Type B pancreatic cell (in vitro differentiated cells): ENCODE measurements at places on chromosomes 6 and 20. TPM values are rescaled to one million over a fixed set of nuclear protein-coding genes. Genes with fewer than 3 reads are reported as not detected.
A peak's percentile ranks its signal among the peaks of the same experiment; 100 is the strongest.

The LHFPL5 gene
- not detected in 2 replicates for total RNA-seq

DNA sequence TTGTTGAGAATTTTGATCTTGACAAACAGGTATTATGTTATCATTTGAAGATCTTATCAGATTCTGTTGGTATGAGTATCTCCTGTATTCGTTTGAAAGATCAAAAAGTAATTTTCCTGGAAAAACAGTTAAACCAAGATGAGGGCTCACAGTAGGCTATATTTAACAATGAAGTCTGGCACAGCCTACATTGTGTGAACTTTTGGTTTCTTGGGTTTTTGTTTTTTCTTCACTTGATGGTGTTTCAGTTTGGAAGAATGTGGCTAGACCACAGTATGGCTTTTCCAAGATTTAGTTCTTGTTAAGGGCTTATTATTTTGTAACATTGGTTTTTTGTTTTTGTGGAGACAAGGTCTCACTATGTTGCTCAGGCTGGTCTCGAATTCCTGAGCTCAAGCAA, 306.4 kb downstream of the CDKAL1 start:
- H3K4me1 ChIP-seq = no peaks in the 10 kb centered on the region
- no peak overlapping the region for H3K4me3 ChIP-seq
- H3K27ac ChIP-seq = no peak overlapping the region
- no peak for DNase-seq
- no peaks in the 10 kb centered on the region for H3K36me3 ChIP-seq
- no peaks in the 10 kb centered on the region for H3K27me3 ChIP-seq

DNA sequence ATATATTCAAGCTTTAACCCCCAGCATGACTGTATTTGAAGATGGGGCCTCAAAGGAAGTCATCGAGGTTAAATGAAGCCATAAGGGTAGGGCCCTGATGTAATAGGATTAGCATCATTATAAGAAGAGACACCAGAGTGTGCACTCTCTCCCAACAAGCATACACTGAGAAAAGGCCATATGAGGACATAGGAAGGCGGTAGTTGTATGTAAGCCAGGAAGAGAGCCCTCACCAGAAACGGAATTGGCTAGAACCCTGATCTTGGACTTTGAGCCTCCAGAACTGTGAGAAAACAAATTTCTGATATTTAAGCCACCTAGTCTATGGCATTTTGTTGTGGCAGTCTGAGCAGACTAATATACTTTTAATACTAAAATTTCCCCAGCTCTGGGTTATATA, 150.1 kb upstream of the STXBP5 start:
- H3K27ac ChIP-seq = no peak overlapping the region
- no peaks in the 10 kb centered on the region for H3K36me3 ChIP-seq
- no peak overlapping the region for H3K4me3 ChIP-seq
- H3K4me1 ChIP-seq = peaks cover 4% of the 10 kb centered on the region
- no peak for DNase-seq

DNA sequence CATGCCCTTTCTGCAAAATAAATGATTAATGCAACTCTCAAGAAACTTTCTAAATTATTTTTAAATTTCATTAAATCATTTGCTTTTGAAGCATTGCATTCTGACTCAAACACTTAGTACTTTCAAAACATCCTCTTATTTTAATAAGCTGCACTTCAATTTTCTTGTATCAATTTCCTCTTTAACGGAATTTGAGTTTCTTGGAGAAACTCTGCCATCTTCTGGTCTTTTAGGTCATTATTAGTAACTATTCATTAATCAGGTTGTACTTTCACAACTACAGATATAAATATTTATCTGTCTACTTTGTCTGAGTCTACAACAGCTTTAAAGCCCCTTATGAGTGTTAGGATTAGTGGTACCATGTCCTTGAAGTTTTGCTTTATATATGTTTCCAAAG, 30.2 kb downstream of the TMX4 start:
- no peaks in the 10 kb centered on the region for H3K27me3 ChIP-seq
- no peak overlapping the region for H3K4me3 ChIP-seq
- no peak for DNase-seq
- H3K27ac ChIP-seq = no peak overlapping the region

GRCh38 chr6:160750276-160750689, 48.2 kb downstream of the PLG start:
- H3K36me3 ChIP-seq = no peaks in the 10 kb centered on the region
- H3K4me3 ChIP-seq = no peak overlapping the region
- H3K27me3 ChIP-seq = no peaks in the 10 kb centered on the region
- DNase-seq = no peak

DNA sequence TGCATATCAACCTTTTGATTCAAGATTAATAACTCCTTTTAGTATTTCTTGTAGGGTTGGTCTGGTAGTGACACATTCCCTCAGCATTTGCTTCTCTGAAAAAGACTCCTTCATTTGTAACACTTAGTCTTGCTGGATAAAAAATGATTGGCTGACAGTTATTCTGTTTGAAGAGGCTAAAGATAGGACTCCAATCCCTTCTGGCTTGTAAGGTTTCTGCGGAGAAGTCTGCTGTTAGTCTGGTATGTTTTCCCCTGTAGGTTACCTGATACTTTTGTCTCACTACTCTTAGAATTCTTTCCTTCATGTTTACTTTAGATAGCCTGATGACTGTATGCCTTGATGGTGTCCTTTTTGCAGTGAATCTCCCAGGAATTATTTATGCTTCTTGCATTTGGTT, 96.0 kb downstream of the CARMIL1 start:
- no peak for DNase-seq
- H3K27me3 ChIP-seq = no peaks in the 10 kb centered on the region
- no peak overlapping the region for H3K27ac ChIP-seq

DNA sequence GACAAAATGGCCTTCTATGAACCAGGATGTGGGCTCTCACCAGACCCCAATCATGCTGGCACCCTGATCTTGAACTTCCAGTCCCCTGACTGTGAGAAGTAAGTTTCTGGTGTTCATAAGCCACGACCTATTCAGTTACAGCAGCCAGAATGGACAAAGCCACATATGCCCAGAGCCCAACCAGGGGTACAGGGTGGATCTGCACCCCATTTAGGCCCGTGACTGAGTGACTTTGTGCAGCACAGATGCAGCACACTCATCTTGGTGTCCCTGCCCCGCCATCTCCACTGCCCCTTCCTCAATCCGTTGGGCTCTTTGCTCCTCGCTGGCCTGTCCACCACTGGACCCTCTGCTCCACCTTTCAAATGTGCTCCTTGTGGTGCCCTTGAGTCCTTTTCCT, 205.6 kb downstream of the QKI start:
- H3K4me1 ChIP-seq = no peaks in the 10 kb centered on the region
- no peaks in the 10 kb centered on the region for H3K36me3 ChIP-seq
- H3K4me3 ChIP-seq = no peak overlapping the region
- H3K27ac ChIP-seq = no peak overlapping the region

GRCh38 chr20:50339466-50339901, 148.9 kb downstream of the CEBPB start:
- peaks cover 47% of the 10 kb centered on the region for H3K4me1 ChIP-seq
- no peaks in the 10 kb centered on the region for H3K36me3 ChIP-seq
- DNase-seq = no peak
- H3K27ac ChIP-seq = peak overlapping the region; percentile 53
- no peak overlapping the region for H3K4me3 ChIP-seq

DNA sequence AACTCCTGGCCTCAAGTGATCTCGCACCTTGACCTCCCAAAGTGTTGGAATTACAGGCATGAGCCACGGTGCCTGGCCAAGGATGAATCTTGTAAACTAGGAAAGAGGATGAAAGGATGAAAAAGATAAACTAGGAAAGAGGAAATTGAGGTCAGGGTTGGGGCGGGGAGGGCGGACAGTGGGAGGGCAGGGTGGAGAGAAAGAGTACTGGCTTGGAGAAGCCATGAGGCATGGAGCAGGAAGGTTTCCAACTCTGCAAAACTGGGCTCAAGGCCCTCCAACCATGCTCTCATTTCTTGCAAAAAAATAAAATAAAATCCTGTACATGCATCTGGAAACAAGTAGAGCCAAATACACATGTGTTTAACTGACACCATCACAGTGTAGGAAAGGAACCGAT, 256.6 kb upstream of the SGK1 start:
- H3K4me1 ChIP-seq = no peaks in the 10 kb centered on the region
- no peaks in the 10 kb centered on the region for H3K36me3 ChIP-seq

GRCh38 chr6:166750108-166750793, 123.2 kb upstream of the RPS6KA2 start:
- H3K4me1 ChIP-seq = peaks cover 8% of the 10 kb centered on the region
- H3K36me3 ChIP-seq = no peaks in the 10 kb centered on the region
- DNase-seq = no peak
- peaks cover 21% of the 10 kb centered on the region for H3K27me3 ChIP-seq

GRCh38 chr6:32439602-32440214, at the start of gene HLA-DRA:
Gene HLA-DRA, plus strand, starts transcription at chr6:32439887. Its CDS starts 64 bp downstream, at chr6:32439951.
- DNase-seq = no peak
- H3K27ac ChIP-seq = no peak within 1 kb of the TSS
- no peaks in the 10 kb centered on the region for H3K36me3 ChIP-seq
- H3K4me1 ChIP-seq = no peaks in the 10 kb centered on the region

DNA sequence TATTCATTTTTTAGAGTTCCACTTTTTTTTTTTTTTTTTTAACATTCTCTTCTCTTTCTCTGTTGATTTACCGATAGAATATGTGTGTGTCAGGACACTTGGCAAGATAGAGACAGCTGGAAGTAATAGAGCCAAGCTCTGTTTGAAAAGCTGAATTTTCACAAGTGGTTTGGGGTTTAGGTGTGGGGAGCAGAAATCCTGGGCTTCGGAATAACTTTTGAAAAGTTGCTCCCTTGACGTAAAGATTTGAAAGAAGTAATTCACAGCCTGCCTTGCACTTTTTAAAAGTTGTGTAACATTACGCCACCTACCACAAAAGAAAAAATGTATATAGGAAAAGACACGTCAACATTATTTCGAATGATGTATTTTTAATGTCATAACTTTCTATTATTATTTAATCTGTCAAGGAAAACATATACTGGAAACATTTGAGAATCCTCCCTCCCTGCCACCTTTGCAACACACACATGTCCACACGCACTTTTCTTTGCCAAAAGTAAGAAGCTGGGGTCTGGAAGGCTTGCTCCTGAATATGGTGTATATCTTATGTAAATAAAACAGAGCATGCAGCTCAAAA, 917.9 kb downstream of the KIF16B start:
- no peak overlapping the region for H3K4me3 ChIP-seq
- no peak overlapping the region for H3K27ac ChIP-seq
- H3K27me3 ChIP-seq = no peaks in the 10 kb centered on the region
